ENCODE measurements at places on chromosomes 4 and X. TPM values are rescaled to one million over a fixed set of nuclear protein-coding genes. Genes with fewer than 3 reads are reported as not detected.

- DNase-seq: no peak
Measured at GRCh38 chrX:32045149-32045548, 973.3 kb upstream of the FTHL17 start.

GRCh38 chr4:175469514-175469913 is 342.6 kb downstream of the GPM6A start:
- no peak for DNase-seq

DNA sequence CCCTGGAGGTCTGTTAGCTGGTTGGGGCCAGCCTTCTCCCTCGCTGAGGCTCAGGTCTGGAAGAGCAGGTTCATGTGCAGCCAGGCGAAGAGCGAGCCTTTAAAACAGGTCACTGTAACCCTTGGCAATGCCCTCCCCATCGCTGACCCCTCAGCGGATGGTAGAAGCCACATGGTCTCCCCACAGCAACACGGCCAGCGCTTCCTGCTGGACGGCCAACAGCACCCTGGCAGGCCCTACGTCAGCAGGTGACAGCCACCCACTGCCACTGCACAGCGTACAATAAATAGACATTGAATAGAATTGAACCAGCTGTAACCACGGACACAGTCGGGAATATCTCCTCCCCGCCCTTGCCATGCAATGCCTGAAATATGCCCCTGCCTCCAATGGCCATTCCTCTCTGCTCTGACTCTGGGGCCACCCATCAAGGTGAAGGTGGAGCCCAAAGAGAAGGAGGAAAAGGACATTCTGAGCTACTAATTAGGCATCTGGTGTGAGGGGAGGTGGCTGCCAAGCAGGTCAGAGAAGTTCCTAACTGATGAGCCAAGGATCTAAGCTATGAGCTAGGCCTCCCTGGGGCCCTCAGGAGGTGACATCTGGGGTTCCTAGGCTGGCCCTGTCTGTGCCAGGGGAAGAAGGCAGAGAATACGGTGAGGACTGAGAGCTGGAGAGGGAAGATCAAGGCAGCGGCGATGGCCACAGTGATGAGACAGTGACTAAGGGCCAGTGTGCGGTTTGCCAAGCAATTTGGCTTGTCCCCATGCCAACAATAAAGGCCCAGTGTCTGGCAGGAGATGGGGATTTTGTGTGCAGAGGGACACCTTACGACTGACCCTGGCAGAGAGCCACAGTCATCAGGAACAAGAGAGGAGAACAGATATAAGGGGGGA is 202.3 kb downstream of the BCOR start:
- DNase-seq: no peak

DNA sequence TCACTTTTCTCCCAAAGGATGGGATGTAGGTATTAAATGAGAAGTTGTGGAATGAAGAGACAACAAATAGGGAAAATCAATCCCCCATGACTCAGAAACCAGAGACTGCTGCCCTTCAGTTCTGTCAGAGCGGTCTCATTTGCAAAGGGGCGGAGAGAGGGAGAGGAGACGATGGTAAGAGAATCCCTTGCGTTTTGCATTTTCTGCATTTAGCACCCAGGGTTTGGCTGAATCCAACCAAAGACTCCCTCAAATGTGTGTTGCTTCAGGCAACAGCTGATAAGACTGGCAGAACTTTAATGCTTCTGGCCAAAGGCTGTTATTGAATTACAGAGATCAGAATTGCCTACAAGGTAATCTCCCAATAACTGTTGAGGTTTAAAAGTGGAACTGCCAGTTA is 230.2 kb downstream of the EVC2 start:
- DNase-seq: no peak

DNA sequence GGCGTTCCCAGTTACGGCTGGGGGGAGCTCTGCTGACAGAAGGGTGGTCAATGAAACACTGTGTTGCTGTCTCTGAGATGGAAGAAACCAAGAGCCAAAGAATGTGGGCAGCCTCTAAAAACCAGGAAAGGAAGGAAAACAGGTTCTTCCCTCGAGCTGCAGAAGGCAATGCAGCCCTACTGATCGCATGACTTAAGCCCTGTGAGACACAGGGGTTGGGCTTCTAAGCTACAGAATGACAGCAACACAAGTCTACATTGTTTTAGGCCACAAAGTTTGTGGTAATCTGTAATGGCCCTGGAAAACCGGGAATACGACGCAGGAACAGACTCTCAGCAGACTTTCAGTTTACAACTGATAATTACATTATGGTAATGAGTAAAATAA is 38.2 kb upstream of the MTNR1A start:
- DNase-seq: no peak

GRCh38 chr4:38820329-38821061 is 15.9 kb upstream of the TLR1 start:
- DNase-seq: no peak

GRCh38 chrX:40188573-40189417 is 91.0 kb upstream of the BCOR start:
- DNase-seq: no peak

Gene CT83
- not detected for total RNA-seq

Gene HELQ
- total RNA-seq: 17.0 TPM

Gene TIGD4
- total RNA-seq: 0.30 TPM

Gene ADAMTS3
- 4.2 TPM for total RNA-seq

Gene C1QTNF7
- total RNA-seq: 15.5 TPM

Gene LRIT3
- 0.26 TPM for total RNA-seq

Gene PPEF1
- total RNA-seq: 0.75 TPM

Gene SSX3
- not detected for total RNA-seq

Gene BRS3
- total RNA-seq: not detected

Gene ARSJ
- total RNA-seq: 13.5 TPM

All from aorta (tissue), 5 donors.